Adrenal gland (tissue), 19 donors: ENCODE measurements at places on chromosomes 3 and 15.

DNA sequence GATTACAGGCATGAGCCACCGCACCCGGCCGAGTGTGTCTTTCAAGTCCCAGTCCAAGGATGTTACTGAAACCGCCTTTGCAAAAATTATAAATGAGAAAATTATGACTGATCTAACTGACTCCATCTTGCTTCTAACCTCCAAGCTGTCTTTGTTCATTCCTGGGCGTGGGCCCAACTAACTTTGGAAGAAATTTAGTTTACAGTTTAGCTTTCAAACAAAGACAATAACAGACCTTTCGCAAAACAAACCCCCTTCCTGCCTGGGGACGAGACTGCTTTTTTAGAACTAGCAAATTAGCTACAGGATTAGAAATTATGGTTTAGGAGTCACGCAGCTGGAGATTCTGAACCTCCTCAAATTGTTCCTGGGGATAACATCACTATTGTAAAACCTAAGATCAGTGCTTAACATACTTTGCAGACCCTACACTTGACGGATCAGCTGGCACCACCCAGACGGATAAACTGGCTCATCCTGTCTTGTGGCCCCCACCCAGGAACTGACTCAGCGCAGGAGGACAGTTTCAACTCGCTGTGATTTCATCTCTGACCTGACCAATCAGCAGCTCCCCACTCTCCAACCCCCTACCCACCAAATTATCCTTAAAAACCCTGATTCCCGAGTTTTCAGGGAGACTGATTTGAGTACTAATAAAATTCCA is 23.8 kb downstream of the NANOGP8 start:
- DNase-seq: no peak

DNA sequence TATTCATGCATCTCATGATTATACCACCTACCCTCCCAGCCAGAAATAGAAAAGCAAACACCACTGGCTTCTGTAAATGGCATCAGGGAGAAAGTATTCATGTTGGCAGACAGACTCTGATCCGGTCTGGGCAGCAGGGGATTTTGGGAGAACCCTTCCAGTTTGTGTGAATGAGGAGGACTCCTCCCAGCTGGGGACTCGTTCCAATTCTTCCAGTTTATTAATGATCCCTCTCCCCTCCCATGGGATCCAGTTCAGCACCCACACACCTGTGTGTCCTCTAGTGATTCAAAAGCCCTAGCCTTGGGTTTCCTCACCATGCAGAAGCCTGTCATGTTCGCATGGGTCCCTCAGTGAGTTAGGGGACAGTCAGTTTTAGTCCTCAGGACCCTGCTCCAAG is 110.9 kb downstream of the IQSEC1 start:
- no peak for DNase-seq

DNA sequence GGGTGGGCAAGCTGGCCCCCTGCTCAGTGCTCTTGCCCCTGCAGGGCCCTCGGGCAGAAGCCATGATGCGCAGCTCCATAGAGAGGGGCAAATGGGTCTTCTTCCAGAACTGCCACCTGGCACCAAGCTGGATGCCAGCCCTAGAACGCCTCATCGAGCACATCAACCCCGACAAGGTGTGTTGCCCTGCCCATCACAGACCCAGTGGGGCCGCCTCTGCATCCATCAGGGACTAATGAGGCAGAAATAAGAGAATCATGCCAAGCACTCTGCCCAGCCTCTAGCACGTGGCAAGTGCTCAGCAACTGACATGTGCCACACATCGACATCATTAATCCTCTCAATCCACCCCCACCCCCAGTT is 49.4 kb downstream of the SEMA3G start:
- no peak for DNase-seq

- no peak for DNase-seq
Measured at GRCh38 chr15:78810003-78810361, 1.3 kb downstream of the ADAMTS7 start.

DNA sequence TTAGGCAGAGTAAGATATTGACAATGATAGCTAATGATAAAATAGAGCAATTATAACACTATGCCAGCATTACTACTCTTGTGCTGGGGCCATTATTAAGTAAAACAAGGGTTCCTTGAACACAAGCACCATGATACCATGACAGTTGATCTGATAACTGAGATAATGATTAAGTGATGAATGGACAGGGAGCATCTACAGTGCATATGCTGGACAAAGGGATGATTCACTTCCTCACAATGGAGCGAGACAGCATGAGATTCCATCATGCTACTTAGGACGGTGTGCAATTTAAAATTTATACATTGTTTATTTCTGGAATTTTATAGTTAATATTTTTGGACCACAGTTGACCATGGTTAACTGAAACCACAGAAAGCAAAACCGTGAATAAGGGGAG is 156.6 kb downstream of the FHIT start:
- DNase-seq: no peak

- DNase-seq: no peak
Measured at GRCh38 chr3:10249833-10250232, 1.6 kb downstream of the TATDN2 start.

DNA sequence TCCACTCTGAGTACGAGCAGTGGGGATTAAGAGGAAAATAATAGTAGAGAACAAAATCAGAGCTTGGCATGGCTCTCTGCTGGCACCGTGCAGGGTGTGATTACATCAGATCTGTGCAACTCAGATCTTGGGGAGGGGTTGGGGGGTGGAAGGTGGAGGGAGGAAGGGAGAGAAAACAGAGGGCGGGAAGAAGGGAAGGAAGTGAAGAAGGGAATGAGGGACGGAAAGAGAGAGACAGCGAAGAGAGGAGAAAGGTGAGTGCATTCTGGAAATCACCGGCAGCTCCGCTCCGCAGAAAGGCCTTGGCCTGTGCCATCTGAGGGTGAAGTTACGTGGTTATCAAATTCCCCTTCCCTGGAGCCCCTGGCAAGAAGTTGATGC is 31.0 kb upstream of the ADAMTS17 start:
- peak; percentile 62 for DNase-seq
